Activated naive CD8-positive, alpha-beta T cell treated with anti-CD3 and anti-CD28 coated beads, Interleukin-2, amount 50 U/mL, for 24 hours (primary cell): ENCODE measurements at places on chromosomes 7 and 10.

DNA sequence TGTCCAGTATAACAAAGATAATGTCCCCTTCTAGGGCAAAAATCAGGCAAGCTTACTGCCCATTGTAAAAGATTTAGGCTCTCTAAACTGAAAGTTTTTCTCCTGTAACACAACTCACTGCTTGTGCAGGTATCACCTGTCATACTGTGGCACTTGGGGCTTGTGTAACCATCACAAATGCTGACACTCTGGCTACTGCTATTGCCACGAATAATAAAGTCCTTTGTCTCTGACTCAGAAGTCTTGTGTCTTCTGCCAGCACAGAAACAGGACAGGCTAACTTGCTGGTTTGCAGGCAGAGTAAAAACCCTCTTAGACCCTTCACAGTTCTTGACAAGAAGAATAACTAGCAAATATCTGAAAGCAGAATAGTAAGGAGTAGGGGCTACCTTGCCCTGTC lies 273.9 kb downstream of the RPS24 start:
- DNase-seq: no peak

DNA sequence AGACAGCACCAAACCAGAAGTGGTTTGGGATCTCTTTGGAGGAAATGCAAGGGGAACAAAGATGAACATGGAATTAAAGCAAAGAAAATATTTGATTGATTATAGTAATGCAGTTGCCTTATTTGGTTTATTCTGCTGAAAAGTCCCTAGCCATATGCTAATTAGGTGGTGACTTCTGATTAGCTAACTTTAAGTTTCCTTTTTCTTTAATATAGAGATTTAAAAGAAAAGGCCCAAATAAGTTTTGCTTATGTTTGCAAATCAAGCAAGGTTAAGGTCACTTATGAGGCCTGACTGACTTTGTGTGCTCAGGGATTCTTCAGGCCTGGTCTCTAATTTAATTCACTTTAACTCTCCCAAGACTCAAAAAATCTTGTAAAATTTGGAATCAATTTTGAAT lies 6.2 kb upstream of the ANKRD22 start:
- no peak for DNase-seq

DNA sequence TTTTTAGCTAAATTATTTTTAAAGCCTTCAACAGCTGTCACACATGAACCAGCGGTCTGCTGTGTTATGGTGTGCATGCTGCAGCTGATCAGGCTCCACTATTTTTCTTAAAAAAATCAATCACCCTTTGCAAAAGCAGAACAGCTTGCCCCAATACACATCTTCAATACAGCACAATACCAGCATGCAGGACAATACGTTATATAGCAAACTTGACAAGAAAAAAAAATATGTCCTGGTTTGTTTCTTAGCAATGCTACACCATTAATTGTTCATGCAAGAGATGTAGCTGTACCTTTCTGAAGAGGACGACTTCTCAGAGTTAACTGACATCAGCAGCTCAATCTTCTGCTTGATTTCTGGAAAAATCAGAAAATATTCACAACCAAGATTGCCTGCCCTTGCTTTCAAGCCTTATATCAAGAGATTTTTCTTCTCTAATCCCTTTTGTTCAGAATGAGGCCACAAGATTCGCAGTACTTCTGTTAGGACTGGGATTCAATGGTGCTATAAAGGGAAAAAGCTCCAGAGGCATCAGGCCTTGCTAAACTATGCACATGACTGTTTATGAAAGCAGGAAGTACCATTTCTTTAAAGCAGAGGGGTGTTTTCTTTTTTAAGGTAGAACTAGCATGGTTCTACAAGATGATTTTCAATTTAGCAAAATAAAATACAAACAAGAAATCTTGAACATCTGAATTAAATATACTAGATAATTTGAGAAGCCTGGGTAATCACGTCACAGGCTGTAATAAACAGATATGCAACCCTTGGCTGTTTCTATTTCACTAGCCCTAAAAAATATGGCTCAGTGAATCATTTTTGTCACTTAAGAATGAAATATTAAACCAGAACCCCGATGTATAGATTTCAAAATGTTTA lies 120.0 kb downstream of the SRPK2 start:
- DNase-seq: no peak

DNA sequence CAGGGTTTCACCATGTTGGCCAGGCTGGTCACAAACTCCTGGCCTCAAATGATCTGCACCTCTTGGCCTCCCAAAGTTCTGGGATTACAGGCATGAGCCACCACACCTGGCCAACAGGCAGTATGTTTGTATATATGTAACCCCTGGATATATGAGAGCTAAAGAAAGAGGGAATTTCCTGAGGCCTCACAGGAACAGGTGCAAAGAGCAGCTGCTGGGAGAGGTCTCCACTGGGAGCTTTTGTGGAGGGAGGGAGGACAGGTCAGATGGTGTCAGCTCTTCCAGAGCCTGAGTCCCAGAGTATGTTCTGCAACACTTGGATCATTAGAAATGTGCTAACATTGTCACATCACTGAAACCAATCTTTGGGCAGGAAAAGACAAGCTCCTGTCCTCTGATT lies 110.1 kb upstream of the KIF5B start:
- no peak for DNase-seq

DNA sequence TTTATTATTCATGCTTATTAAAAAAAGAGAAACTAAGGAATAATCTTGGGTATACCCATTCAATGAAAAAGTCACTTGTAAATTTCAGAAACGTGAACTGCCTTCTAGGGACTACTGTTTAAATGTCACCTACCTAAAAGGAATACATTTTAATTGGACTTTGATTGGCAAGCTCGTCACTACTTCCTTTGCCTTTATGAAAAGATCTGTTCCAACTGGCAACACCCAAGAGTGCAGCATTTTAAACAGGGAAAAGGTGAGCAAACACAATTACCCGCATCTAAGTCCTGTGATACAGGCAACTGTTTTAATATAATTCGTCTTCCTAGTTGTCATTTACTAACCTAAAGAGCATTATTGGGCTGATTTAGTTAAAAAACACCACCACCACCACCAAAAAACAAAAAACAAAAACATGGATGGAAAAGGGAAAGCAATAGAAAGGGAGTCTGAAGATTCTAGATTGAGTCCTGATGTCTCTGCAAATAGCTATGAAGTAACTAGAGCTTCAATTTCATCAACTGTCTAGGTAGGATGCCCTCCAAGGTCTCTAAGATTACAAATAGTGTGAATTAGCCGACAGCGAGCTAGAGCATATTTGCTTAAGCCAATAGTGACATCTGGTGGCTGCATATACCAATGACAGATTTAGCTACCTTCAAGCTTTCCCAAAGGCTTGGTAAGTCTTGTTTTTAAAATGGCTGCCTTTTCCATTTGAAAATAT lies 33.8 kb upstream of the ICA1 start:
- DNase-seq: peak; percentile 19

- no peak for DNase-seq
Observed at GRCh38 chr7:108308903-108309302, 147.3 kb downstream of the NRCAM start.

DNA sequence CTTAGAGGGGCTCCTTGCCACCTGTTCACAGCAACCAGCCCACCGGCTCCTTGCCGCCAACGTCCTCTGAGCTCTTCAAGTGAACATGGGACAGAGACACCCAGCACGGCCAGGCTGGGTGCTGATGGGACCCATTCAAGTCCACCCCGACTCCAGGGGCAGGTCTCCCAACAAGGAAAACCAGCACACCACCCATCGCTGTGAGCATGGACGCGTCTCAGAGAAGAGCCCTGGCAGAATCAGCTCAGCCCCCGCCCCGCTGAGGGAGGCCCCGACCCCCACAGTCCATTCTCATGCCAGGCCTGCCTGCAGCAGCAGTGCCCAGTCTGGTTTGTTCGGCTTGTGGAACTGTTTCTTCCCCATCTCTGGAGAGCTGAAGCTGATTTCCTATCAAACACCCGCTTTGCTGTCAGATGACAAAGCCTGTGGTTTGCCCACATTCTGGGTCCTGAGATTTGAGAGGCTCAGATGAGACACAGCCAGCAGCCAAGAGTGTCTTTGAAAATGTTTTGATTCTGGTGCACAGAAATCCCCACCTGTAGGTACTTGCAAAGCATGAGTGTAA lies 216.6 kb downstream of the ZMYND11 start:
- no peak for DNase-seq
